ENCODE measurements at places on chromosomes 4 and X.

- peak; percentile 62 for DNase-seq
Measured at GRCh38 chr4:4677556-4678522, 136.0 kb upstream of the STX18 start.

DNA sequence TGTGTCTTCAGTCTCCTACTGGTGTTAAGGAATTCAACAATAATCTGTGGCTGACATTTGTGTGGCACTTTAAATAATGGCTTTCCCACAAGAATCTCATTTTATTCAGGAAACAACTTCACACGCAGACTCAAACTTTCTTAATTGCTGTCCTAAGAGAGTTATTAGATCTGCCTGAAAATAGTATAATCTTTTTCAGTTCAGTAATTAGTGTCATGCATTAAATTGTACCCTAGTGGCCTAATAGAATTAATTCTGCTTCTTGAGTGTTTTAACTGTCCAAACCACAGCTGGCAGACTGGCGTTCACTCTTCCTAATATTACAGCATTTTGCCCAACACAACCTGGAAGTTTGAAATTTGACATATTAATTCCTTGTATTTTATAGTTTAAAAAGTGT is 107.1 kb downstream of the GRIA2 start:
- DNase-seq: no peak

GRCh38 chr4:118910221-118910620 is 21.6 kb downstream of the SYNPO2 start:
- no peak for DNase-seq

GRCh38 chr4:126238013-126238412 is 923.3 kb downstream of the FAT4 start:
- DNase-seq: no peak

DNA sequence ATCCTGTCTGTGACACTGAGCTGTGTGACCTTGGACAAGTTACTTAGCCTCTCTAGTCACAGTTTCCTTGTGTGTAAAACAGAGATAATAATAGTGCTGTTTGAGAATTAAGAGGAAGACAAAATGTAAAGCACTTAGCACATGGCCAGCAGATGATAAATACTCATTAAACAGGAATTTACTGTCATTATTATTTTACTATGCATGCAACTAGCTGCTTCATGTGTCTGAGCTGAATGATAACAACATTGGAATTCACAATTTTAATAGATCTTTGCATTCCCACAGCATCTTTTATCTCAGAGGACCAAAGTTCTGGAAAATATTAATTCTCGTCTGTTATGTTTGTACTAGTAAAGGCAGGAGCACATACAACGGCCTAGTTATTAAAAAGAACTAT is 79.2 kb upstream of the TET2 start:
- no peak for DNase-seq

DNA sequence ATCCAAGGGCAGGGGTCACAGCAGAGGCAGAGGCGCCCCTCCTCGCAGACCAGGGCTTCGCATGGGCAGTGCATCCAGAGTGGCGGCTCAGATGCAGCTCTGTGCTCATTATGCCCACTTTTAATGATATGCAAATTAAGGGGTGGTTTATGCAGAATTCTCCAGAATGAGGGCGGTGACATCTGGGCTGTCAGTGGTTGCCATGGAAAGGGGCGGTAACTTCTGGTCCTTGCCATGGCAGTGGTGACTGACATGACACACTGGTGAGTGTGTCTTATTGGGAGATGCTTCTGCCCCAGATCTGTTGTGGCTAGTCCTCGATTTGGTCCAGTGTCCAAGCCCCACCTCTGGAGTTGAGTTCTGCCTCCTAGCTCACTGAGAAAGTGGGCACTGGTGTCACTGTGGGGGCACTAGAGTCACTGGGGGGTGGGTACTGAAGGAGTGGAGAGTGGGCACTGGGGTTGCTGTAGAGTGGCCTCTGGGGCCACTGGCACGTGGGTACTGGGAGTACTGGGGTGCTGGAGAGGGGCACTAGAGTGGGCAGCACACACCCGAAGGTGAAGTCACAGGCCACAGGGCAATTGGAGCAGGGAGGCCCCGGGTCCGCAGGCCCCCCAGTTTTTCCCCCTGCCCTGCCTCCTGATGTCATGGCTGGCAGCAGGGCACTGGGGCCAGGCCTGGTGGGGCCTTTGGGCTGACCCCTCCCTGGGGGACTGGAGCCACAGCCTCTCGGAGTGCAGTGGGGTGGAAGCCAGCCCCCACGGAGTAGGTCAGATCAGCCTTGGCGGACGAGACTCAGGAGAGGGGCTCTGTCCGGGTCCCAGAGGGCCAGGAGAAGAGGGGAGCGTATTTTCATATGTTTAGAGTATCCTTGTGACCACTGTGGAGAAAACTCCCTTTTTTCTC is 98.6 kb upstream of the NKX1-1 start:
- DNase-seq: no peak

DNA sequence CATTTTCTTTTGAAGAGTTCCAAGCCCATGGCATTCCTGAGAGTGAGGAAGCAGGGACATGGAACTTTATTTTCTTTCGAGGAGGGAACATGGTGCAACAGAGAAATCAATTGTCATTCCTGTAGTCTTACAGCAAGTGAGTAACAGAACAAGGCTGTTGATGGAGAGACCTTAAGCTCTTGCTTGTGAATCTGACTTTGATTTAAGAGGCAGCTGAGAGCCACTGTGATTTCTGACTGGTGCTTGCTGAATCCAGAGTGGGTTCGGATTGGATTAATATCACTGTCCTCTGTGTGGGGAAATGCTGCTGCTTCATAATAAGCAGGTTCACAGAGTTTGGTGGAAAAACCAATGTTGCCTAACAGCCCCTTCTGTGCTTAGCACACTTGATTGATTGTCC is 4.7 kb upstream of the ATP1B4 start:
- no peak for DNase-seq

DNA sequence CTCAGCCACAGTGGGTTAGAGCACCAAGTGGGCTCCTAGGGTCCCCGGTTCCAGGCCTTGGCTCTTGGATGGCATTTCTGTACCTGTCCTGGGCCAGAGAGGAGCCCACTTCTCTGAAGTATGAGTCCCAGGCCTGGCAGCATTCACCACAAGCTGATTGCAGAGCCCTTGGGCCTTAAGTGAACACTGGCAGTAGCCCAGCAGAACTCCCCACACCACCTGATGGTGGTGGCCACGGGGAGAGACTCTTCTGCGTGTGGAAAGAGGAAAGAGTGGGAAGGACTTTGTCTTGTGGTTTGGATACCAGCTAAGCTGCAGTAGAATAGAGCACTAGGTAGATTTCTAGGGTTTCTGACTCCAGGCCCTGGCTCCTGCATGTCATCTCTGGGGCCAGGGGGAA is 104.8 kb downstream of the DLG3 start:
- no peak for DNase-seq

DNA sequence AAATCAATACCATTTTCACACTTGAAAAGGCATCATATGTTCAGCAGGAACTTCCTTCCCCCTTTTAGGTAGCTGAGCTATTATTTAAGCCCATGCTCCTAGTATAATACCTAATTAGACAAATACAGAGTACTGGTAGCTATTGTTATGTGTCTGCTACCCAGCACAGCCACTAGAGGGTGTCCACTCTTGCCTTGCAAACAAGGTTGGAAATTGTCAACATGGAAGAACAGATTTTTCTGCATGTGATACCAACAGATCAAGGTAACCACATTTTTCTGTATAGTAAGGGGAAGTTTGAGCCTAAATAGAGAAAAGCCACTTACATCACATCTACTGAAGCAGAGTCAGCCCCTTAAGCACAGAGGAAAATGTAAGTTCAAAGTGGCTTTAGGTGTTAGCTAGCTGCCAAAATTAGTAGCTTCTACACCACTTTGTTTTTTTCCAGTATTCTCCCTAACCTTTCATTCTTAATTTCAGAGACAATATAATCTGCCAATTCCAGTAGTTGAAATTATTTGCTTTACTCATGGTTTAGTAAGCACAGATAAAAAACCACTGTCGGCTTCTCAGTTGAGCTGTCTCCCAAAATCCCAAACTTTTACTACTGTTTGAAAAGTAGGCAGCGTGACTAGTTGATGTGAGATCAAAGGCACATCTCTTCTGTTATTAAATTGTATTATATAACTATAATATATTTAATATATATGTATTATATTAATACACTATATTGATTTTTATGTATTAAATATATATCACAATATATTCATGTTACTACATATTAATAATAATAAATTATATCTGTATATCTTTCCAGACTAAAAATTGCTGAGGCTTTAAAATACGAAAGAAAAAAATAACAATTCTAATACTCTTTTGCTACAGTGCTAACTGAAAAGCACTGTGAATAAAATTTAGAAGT is 38.2 kb downstream of the EDNRA start:
- peak; percentile 79 for DNase-seq

DNA sequence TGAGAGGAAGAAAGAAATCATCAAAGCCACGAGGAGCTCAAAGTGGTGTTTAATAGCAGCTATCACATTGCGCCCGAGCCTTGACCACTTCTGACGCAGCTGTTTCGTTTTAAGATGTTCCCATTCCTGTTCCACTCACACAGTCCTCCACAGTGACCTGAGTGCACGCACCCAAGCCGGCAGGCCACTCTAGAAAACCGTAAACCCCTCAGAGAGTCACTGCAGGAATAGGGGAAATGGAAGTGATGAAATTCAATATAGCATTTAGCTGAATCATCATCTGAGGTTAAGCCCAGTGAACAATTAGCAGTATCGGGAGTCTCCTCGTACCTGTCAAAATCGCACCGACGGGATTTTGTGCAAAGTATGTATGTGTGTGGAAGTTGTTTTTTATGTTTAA is 17.9 kb upstream of the HAND2 start:
- DNase-seq: no peak

DNA sequence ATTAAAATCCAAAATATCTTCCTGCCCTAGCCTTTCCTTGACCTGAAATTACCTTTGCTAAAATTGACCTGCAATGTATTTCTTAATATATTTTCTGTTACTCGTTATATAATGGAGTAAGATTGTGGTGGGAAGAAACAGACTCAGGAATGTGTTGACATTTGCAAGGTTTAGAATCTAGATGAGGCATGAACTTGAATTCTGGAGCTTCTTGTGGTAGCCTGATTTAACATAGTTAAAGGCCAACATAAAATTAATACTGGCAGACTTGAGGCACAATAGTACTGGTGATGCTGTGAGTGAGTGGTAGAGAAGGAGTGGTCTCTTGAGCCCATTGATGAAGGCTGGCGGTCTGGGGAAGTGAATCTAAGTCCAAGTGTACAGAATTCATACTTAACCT is 197.9 kb upstream of the SPRY1 start:
- DNase-seq: no peak

DNA sequence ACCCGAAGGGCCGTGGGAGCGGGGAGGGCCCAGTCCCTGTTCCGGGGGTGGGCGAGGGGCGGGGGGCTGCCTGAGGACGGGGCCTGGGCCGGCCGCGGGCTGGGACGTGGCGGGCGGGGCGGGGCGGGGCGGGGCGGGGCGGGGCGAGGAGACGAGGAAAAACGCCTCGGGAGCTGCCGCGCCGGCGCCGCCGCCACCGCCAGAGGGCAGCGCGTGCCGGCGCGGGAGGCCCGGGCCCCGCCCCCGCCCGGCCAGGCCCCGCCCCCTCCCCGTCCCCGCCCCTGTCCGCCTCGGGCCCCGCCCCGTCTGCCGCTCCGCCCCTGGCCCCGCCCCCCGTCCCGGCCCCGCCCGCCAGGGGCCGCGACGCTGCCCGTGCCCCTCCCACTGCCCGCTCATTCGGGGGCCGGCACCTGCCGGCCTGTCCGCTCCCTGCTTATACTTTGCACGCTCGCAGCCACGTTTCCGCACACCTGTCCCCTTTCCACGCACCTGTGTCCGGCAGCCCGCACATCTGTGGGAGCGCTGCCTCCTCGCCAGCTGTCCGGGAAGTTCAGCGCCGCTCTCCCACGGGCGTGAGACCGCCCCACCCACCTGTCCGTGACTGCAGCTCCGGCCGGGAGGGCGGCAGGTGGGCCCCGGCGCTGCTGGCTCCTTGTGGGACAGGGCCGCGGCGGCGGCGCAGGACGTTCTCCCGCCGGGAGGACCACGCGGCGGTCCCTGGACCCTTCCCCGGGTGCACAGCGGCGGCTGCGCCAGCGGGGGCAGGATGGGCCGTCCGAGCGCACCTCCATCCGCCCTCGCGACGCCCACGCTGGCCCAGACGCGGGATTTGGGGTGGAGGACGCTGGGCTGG is 1.7 kb upstream of the FGFRL1 start:
- peak; percentile 40 for DNase-seq

GRCh38 chr4:183912585-183912984 is 7.5 kb downstream of the STOX2 start:
- DNase-seq: no peak

DNA sequence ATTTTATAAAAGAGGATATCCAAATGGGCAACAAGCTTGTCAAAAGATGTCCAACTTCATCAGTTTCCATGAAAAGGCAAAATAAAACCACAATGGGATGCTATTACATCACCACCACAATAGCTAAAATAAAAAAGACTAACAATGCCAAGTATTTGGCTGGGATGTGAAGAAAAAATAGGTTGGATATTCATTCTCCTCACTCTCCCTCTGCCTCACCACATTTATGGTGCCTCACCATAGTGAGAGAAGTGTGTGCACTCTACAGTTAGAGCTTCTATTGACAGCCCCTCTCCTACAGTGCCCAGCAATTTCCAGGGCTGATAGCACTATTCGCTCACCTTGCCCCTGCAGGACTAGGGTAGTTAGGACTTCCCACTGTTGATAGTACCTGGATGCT is 25.5 kb downstream of the VEGFC start:
- DNase-seq: no peak

DNA sequence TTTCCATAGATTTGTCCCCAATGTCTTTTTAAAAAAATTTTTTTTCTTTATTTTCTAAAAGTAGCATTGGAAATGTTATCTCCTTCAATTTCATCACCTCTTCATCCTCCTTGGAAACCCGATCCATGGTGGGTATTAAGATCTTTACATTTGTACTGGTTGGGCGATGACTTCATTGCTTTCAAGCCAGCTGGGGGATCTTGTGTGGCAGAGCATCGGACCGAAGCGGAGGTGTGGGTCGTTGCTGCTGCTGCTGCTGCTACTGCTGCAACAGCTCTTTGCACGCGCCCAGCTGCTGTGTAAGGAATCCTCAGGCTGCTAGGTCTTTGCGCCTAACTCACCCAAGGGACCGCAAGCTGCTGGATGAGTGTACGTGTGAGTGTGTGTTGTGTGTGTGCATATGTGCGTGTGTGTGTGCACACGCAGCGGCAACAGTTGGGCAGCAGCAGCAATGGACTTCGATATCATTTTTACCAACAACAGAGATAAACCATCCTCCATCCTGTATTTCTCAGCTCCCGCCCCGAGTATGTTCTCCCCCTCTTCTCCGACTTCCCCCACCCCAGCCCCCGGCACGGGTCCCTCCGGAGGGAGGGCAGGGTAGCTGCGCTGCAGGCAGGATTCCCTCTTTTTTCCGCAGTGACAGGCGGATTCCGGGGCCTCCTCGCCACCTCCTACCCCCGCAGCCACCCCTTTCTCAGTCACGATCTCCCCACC is 768 bp upstream of the CDKL5 start:
- DNase-seq: peak; percentile 36

DNA sequence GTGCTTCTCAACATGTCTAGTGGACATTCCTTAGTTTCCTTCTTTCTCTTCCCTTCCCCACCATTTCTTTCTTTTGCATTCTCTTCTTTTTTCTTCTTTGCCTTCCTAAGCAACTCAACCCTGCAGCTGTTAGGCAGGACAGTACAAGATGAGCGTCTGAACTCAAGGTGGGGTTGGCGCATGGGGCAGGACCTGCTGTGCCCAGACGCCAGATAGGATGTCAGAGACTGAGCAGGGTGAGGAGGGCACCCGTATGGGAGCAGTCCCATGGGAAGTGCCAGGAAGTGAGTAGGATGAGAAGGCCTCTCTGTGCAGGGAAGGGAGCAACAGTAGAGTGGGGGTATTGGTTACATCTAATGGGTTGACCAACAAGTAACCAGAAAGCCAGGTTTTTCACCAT is 38.1 kb upstream of the ZNF827 start:
- DNase-seq: no peak

All from HAP-1 (cell line).